ENCODE measurements at places on chromosomes 16 and 17.

DNA sequence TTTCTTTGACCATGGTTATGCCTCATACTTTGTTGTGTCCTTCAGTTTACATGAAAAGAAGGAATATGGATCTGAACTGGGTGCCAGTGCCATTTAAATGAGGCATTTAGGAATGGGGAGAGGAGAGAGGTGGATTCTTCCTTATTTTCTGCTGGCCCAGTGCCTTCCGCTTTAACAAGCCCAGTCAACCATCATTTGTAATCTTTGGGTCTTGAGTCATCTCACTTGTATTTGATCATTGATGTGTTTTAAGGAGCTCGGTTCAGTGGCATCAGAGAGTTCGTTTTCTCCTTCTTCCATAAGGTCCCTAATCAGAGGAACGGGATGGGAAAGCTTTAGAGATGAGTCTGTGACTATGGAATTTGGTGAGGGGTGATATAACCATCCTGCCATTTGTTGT is 334.9 kb downstream of the WWOX start:
- DNase-seq: no peak

GRCh38 chr16:72291531-72291981 is 119.6 kb upstream of the PMFBP1 start:
- DNase-seq: no peak

DNA sequence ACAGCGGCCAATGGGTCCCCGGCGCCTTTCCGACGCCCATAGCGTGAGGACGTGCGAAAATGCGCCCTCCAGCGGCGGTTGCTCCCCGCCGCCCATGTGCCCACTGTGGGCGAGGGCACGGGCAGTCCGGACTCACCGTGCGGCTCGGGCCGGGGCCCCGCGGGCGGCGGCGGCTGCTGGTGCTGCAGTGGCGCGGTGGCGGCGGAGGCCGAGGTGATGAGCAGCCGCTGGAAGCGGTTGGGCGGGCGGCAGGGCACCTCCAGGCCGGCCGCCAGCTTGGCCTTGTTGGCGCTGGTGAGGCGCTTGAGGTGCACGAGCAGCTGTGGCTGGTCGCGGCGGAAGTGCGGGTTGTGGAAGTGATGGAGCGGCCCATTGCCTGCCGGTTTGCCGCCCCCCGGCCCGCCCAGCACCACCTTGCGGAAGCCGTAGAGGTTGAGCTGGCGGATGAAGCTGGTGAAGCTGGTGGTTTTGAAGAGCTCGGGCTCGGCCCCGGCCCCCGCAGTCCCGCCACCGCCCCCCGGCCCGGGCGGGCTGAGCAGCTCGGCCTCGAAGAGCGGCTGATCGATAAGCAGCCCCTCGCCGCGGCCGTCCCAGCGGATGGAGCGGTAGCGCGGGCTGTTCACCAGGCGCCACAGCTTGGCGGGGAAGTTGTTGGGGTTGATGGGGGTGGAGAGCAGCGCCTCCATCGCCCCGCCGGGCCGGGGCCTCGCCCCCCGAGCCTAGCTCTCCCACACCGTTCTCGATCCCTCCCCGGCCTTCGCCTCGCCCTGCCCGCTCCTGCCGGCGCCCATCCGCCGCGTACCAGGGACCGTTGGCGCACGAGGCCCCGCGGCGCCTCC is at the start of gene HSF5:
Gene HSF5 (minus strand): TSS at position 820 of the 839 bp plus-strand sequence. CDS start 134 bp downstream, at position 686.
- DNase-seq: no peak

DNA sequence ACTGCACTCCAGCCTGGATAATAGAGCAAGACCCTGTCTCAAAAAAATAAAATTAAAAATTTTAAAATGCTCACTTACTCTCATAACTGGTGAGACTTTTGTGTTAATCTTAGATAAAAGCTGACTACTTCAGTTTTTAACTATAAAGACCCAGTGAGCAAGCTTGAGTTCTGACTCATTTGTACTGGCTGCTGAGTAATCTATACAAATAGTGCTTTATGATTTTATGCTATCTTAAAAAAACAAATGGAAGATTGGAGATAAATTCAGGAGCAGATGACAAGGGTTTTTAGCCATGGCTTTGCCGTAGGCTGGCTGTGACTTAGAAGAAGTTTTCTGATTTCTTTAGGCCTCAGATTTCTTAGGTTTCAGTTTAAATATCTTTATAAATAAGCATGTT is 30.5 kb downstream of the SNTB2 start:
- DNase-seq: no peak

- no peak for DNase-seq
Observed at GRCh38 chr16:48914070-48914469, 304.1 kb upstream of the N4BP1 start.

DNA sequence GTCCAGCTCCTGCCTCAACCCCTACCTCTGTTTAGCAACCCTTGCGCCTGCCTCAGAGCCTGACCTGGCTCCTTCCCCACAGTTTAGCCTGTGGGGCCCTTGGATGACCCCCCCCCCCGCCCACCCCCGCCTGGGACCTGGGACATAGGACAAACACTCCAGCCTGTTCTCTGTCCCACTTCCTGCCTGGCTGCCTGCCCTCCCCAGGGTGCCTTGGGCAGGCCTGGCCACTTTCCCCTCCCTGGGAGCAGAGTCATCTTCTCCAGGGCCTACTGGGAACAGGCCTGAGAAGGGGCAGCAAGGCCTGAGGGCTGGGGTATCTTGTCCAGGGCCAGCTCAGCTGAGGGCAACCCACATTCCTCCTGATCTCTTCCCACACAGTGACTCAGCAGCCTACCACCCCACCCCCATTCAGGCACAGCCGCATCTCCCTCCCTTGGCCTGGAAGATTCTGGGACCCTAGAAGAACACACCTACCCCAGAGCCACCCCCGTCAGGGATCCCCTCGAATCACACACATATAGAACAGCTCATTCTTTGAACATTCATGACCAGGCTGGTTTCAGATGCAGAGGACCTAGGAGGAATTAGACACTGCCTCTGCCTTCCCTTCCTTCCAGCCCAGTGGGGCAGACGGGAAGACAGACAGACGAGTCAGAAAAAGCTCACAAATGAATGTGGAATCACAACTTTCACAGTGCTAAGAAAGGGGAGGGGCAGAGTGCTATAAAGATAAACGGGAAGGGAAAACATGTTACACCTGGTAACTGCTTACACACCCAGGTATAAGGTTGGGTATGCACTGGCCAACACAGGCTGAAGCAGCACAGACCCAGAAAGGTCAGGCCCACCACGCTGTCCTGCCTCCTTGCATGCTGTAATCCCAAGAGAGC is 6.0 kb downstream of the FHOD1 start:
- DNase-seq: no peak

DNA sequence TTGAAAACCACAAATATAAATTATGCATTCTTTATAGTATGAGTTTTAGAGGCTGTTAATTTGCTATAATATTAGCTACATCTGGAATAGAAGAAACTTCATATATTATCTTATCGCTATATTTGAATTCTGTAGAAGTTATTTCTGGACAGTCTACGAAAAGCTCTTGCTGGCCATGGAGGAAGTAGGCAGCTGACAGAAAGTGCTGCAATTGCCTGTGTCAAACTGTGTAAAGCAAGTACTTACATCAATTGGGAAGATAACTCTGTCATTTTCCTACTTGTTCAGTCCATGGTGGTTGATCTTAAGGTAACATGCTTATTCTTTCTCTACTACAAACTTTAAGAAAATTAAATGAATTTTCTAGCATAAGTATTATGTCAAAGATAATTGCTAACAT is 96.8 kb downstream of the OMG start:
- no peak for DNase-seq

- no peak for DNase-seq
Observed at GRCh38 chr16:2964475-2965336, 631 bp downstream of the KREMEN2 start.

- no peak for DNase-seq
Observed at GRCh38 chr17:71330099-71330375, 790.8 kb upstream of the SOX9 start.

- no peak for DNase-seq
Observed at GRCh38 chr17:74466828-74467184, 372 bp downstream of the CD300A start.

GRCh38 chr17:27895123-27895895 is 2.1 kb upstream of the LYRM9 start:
- no peak for DNase-seq

- DNase-seq: no peak
Observed at GRCh38 chr17:39227364-39227919, 1.7 kb upstream of the STAC2 start.

DNA sequence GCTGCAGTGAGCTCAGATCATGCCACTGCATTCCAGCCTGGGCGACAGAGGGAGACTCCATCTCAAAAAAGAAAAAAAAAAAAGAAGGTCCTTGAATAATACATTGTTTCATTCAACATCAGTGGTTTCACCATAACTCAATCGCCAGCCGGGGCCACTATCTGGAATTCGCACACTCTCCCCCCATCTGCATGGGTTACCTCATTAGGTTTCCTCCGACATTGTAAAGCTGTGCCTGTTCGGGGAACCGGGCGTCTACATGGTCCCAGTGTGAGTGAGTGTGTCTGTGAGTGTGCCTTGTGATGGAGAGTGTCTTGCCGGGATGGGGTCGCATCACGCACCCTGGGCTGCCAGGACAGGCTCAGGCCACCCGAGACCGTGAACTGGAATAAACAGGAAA is 16.6 kb upstream of the RBBP6 start:
- no peak for DNase-seq

- no peak for DNase-seq
Observed at GRCh38 chr17:8799570-8800212, 526 bp upstream of the MFSD6L start.

- DNase-seq: no peak
Observed at GRCh38 chr16:89476379-89476778, 14.0 kb downstream of the ANKRD11 start.

- no peak for DNase-seq
Observed at GRCh38 chr16:78894886-78895285, 705.7 kb downstream of the MAF start.

GRCh38 chr16:72210555-72210954 is 38.6 kb upstream of the PMFBP1 start:
- DNase-seq: no peak

DNA sequence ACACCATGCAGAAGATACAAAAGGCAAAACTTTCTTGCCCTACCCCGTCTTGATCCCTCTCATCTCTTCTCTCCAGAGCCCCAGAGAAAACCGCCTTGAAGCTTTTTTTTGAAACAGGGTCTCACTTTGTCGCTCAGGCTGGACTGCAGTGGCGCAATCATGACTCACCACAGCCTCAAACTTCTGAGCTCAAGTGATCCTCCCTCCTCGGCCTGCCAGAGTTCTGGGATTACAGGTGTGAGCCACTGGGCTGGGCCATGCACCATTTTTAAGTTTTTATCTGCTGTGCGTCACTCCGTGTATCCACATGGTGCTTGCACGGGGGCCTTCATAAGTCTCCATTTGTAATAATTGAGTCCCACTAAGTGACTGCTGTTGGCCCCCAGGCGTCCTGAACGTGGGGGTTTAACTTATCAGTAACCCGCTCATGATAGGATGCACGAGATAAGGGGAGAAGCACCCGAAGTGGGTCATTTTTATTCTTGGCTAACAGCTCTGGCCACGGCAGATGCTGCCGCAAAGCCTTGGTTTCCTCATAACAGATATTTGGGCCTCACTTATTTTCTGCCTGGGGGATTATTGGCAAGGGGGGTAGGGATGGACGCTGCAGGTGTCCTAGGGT is 8.6 kb downstream of the DNAH17 start:
- DNase-seq: no peak

GRCh38 chr17:82655038-82655479 is 6.8 kb upstream of the WDR45B start:
- no peak for DNase-seq

- no peak for DNase-seq
Observed at GRCh38 chr16:85534536-85535351, 78.4 kb upstream of the GSE1 start.

Data from NCI-H1092 treated with DMSO at 0.1 percent for 48 hours (cell line).